Fibroblast of skin of back (primary cell): ENCODE measurements at places on chromosomes 13 and 19.
A peak's percentile ranks its signal among the peaks of the same experiment; 100 is the strongest.

DNA sequence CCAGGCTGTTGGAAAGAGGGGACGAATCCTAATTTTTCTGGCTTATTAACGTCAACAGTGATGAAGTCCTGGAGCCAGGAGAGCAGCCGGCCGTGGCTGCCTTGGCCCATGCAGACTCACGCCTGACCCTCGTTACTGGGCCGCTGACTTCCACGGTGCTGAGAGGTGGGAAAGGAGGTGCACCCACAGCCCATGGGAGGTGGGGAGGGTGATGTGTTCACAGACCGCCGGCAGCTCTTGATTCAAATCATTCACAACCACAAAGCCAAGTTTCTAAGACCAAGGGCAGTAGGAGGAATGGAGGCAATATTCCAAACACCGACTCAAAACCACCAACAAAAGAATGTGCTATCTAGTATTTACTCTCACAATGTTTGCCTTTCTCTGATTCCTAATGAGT is 24.3 kb downstream of the COL4A2 start:
- DNase-seq = no peak

DNA sequence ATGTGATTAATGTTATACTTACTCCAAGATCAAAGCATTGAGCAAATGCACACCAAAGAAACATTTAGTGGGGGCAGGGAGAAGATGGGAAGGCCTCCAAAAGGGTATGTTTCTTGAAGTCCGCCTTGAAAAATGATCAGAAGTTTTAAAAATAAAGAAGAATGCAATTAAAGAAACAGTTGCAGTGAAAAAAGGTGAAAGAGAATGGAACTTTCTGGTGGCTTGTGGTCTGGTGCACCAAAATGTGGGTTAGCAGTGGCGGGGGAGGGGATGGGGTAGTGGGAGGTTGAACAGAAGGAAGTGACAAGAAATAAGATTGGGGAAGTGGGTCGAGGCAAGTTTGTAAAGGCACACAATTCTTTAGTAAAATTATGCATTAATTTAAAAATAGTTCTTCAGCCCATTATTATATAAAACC is 2.5 kb downstream of the LCP1 start:
- no peak for DNase-seq

- peak; percentile 43 for DNase-seq
Observed at GRCh38 chr13:101700598-101700997, 248.1 kb downstream of the ITGBL1 start.

DNA sequence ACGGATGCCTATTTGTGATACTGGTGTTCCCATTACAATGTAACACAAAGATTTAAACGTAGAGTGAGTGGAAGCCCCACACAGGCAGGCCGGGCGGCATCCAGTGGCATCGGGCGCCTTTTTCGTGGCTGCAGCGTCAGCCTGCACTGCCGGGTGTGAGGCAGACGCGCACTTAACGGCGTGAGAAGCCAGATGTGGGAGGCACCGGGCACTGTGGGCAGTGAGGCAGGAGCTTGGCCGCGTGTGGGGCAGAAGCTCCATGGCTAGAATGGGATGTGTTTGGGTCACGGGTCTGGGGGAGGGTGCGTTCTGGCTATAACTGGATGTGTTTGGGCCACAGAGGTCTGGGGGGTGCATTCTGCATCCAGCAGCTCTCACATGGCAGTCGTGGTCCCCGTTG is 63.1 kb upstream of the F7 start:
- no peak for DNase-seq

- DNase-seq = no peak
Observed at GRCh38 chr19:13451434-13451995, 54.8 kb downstream of the CACNA1A start.

- no peak for DNase-seq
Observed at GRCh38 chr13:33761740-33762139, 56.2 kb upstream of the RFC3 start.

DNA sequence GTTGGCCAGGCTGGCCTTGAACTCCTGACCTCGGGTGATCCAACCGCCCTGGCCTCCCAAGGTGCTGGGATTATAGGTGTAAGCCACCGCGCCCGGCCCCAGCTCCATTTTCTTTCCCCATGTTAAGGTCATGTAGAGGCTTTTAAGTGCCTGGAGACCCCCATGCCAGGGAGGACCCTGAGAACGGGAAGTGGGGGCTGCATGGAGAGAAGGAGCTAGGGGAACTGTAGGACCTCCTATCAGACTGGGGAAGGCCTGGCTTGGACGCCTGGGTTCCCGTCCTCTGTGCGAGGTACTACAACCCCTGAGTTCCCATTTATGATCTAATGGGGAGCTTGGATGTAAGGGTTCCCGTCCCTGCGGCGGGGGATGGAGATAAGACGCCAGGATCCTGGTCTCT is 714 bp upstream of the NPAS1 start:
- DNase-seq = no peak

GRCh38 chr13:33015791-33016323 is 366 bp upstream of the KL start:
- DNase-seq = no peak

GRCh38 chr19:38904581-38905539 is 5.1 kb downstream of the NFKBIB start:
- no peak for DNase-seq

DNA sequence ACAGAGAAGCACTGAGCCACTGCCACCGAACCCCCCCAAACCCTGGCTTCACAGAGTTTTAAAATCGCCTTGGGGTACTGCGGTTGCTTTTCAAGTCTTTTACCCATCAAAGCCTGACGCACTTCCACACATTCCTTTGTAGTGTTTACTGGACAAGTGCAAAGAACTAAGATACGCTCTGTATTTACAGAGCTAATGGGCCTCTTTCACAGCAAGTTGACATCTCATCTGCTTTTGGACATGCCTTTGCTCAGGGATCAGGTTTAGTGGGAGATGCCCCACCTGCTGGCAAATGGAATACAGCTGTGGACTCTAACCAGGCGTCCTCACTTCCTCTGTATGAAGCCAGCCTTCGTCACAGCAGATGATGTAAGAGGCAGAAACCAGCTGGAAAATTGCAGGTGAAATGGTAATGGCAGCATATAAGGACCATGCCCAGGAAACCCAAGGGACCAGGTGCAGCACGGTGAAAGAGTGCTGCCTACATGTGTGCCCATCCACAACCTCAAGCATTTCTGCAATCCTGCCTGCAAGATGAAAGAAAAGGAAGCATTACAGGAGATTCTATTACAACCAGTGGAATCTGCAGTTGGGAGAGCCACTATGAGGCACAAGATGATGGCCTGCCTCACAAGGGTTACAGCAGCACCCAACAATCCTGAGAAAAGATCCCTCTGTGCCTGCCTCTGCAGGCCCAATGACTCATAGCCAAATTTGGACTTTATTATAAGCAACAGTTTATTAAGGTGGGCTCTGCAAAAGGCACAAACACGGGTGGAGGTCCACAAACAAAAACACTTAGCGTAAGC is 34.7 kb downstream of the BRD4 start:
- DNase-seq = peak; percentile 60

DNA sequence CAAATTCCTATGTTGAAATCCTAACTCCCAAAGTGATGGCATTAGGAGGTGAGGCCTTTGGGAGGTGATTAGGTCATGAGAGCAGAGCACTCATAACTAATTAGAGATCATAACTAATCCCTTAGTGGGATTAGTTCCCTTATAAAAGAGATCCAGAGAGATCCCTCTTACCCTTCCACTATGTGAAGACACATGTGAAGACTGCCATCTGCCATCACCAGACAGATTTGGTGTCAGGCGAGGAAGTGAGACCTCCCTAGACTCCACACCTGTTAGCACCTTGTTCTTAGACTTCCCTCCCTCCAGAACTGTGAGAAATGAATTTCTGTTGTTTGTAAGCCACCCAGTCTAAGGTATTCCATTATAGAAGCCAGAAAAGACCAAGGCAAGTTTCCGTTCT is 112.2 kb downstream of the NDFIP2 start:
- DNase-seq = no peak

- no peak for DNase-seq
Observed at GRCh38 chr13:22369090-22369489, 698.2 kb downstream of the FGF9 start.
